Right renal cortex interstitium (tissue), 3 donors: ENCODE measurements at places on chromosomes 16 and 17.

- no peak for DNase-seq
These were observed 26.8 kb upstream of the SLC5A10 start for GRCh38 chr17:18925187-18925586.

- no peak for DNase-seq
These were observed 98.6 kb downstream of the GNAO1 start for GRCh38 chr16:56289862-56290261.

DNA sequence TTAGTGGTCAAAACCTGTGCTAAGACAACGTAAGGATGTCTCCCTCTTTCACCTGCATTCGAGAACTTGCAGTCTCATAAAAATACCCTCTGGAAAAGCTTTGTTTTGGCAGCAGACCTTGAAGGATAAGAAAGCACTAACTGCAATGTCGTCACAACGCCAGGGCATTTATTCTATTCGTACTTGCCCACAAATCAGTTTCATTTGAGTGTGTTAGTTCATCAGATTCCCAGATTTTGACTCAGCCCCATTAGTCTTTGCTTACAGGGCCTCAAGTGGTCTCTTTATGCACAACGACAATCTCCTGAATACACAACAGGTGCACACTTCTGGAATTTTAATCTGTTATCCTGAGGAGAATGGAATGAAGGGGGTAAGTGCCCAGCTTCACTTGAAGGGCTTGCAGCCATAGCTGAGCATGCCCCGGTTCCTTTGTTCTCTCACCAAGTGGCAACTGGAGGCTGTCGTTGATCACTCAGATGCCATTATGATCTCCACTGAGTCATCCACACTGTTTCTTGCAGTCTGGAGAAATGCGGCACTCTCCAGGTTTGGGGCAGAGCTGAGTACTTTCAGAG lies 58.8 kb downstream of the CLEC19A start:
- DNase-seq, result no peak

DNA sequence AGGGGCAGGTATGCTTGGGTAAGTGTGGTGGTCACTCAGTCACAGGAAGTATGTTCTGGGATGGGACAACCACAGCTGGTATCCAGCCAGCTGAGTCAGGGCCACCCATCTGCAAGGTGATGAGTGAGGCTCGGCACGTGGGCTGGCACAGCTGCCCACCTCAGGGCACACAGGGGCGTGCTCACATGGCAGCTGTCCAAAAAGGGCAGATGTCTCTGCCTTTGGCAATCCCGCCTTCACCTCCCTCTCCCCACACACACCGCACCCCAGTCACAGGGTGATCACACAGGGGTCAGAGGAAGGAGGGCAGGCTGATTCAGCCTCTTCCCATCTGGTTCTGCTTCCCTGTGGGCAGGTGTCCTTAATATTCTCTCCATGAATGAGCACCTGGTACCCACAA lies 85.9 kb upstream of the TOB1 start:
- DNase-seq, result no peak

GRCh38 chr17:58865301-58865700 lies 109.6 kb downstream of the PPM1E start:
- no peak for DNase-seq

- DNase-seq, result no peak
These were observed 9.6 kb downstream of the ACE start for GRCh38 chr17:63486317-63487013.

DNA sequence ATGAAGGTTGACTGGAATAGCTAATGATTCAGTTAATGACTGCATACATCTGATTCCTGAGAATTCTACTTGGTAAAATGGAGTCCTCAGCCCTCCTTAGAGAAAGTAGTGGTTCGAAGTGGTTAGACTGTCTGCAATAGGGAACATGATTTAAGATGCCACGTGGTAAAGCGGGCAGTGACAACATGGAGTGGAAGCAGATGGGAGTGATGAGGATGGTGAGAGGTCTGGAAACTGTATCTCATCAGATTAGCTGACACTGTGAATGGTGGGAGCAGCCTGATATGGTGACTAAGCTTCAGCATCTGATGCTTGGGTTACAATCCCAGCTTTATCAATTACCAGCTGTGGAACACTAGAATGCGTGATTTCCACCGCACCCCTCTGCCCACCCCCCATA lies 8.4 kb downstream of the CDH11 start:
- no peak for DNase-seq

DNA sequence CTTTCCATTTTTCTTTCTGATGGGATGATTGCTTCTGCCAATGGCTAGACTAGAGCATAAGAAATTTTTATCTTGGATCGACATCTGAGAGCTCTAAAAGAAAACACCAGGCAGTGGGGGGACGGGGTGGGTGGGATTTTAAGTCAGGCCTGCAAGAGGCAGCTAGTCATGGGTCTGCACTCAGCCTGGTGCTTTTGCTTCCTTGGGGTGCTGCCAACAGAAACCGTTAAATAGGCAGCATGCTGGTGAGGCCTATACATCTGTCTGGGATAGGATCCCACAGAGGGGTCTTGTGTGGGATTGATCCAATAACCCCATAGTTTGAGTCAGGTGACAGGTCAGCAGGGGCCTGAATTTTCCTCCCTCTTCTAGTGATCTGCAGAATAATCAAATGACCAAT lies 26.9 kb downstream of the ZNRF1 start:
- no peak for DNase-seq

DNA sequence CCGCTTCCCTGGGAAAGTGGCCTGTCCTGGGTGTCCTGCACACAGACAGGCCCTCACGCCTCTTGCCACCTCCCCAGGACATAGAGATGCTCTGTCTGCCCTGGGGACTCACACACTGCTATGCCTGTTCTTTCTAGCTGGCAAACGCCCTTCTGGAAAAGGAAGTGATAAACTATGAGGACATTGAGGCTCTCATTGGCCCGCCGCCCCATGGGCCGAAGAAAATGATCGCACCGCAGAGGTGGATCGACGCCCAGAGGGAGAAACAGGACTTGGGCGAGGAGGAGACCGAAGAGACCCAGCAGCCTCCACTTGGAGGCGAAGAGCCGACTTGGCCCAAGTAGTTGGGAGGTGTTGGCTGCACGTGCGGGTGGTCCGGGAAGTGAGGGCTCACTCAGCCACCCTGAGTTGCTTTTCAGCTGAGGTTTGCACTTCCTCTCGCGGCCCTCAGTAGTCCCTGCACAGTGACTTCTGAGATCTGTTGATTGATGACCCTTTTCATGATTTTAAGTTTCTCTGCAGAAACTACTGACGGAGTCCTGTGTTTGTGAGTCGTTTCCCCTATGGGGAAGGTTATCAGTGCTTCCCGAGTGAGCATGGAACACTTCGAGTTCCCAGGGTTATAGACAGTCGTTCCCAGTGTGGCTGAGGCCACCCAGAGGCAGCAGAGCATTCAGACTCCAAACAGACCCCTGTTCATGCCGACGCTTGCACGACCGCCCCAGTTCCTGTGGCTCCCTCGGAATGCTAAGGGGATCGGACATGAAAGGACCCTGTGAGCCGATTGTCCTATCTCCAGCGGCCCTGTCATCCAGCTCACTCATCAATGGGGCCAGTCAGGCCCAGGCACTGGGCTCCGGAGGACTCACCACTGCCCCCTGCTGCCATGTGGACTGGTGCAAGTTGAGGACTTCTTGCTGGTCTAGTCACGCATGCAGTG lies 3.5 kb upstream of the RPL13 start:
- DNase-seq, result no peak

- no peak for DNase-seq
These were observed 17.3 kb upstream of the FOXK2 start for GRCh38 chr17:82502207-82502606.

- DNase-seq, result no peak
These were observed 1.6 kb downstream of the HEATR3 start for GRCh38 chr16:50067290-50067853.

DNA sequence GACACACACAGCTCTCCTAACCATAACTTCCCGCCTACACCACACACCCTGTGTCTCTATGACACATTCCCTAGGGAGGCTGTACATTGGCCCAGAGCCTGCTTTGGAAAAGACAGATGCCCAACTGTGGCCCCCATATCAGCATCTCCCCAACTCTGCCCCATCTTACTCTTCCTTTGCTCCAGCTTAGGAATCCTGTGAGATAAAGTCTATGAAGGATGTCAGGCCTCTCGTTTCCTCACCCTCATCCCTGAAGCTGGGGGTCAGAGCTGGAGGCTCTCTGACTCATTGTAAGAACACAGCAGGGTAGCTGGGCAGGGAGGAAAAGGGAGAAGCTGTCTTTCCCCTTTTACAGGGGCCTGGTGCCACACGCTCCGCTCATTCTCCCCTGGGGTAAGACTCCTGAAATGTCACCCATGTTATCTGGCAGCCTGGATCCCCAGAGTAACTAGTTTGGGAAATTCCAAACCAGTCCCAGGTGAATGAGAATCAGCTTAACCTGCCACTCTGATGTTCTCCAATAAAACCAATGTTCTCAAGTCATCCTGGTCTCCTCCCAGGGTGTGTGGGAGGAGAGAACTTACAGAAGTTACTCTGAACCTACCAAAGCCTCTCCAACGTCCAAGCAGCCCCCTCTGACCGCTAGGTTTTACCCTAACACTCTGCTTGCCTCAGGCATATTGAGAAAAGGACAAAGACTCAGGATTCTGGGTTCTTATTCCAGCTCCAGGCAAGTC lies 2.8 kb downstream of the RAPGEFL1 start:
- no peak for DNase-seq

GRCh38 chr17:27741361-27741861 lies 58.9 kb downstream of the NOS2 start:
- no peak for DNase-seq

DNA sequence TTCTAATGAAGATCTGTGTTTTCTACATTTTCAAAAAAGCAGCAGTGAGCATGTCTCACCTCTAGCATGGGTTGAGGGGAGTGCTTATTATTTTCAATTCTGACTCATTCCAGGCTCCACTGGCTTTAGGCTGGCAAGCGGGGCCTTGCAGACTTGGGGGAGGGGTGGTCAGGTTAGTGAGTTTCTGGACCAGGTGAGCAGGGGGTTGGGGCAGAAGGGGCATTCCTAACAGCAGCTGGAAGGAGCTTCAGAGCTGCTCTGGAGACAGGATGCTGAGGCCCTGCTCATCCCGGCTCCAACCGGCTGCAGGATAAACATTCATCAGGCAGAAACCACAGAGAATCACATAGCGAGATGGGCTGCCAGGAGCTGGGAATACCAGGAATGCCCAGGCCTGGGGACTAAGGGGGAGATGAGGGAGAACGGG lies 10.5 kb upstream of the KRT19 start:
- DNase-seq, result no peak

DNA sequence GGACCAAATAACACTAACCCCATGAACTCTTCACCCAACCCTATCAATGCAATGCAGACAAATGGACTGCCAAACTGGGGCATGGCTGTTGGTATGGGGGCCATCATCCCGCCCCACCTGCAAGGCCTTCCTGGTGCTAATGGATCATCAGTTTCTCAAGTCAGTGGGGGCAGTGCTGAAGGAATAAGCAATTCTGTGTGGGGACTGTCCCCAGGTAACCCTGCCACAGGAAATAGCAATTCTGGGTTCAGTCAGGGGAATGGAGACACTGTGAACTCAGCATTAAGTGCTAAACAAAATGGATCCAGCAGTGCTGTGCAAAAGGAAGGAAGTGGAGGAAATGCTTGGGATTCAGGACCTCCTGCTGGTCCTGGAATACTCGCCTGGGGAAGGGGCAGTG lies 78.9 kb downstream of the TMC6 start:
- no peak for DNase-seq

DNA sequence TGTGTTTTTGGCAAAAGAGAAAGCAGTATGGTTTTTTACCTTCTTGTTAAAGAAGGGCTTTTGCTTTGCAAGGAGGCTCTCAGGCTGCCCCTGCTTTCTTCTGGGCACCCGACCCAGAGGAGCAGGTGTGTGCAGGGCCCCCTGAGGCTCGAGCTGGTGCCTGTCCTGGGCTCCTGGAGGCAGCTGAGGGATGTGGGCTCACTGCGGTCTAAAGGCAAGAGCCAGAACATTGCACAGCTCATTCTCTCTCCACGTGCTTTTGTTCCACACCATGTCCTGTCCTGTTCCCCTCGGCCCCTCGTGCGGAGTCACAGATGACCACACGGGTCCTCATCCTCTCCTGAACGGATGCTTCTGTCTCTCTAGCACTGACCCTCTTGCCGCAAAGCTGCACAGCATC lies 36.7 kb upstream of the CAPN15 start:
- no peak for DNase-seq

- DNase-seq, result no peak
These were observed 10.1 kb upstream of the ERCC4 start for GRCh38 chr16:13909872-13910303.

DNA sequence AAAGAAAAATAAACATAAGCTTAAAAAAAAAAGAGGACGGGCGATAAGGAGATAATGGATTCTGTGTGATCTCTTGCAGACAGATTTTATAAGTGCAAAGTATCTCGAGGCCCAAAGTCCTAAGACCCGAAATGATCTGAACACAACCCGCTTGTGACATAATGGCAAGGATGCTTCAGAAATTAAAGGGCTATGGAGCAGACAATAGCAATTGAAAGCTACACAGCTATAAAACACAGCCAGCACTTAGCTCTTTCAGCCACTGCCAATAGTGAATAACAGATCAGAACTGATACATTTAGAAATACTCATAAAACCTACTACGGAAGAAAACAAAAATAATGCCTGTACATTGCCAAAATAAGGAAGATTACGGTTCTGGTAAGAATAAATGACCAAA lies 117.5 kb downstream of the ZFHX3 start:
- no peak for DNase-seq

DNA sequence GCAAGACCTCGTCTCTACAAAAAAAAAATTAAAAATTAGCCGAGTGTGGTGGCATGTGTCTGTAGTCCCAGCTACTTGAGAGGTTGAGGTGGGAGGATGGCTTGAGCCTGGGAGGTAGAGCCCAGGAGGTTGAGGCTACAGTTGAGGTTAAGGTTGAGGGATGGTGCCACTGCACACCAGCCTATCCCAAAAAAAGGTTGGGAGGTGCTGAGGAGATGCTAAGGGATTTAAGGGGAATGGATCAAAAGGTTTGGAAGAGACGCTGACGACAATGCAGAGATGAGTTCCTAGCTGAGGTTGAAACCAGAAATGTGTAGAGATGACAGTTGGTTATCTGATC lies 4.7 kb upstream of the NSMCE1 start:
- DNase-seq, result no peak

DNA sequence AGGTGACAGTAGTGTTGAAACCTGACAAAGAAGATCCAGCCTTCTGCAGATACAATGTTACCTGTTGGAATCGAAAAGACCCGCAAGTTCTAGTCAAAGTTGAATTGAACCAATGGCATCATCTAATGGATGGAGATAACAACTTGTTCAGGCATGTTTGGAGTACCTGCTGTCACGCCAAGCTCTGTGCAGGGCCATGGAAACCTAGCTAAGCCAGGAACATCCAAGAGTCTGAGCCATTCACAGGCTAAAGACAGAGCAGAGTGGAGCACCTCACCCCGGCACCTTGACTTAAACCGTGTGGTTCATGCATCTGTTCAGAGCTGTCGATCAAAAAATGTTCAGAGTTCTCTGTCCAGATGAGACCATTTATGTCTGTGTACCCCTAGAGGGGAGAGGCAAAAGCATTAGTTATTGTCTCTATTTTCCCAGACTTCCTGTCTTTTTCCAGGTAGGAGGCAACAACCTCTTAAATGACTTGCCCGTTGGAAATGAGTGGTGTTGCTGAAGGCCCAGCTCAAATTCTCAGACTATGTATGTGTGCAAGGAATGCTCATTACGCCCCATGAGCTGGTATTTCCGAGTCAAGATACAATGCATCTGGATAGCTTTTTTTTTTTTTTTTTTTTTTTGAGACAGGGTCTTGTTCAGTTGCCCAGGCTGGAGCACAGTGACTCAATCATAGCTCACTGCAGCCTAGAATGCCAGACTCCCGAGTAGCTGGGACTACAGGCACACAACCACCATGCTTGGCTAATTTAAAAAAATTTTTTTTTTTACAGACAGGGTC lies 44.9 kb upstream of the XYLT1 start:
- no peak for DNase-seq
